Stimulated activated CD4-positive, alpha-beta T cell treated with anti-CD3 and anti-CD28 coated beads, Interleukin-12 subunit alpha, Interleukin-12 subunit beta, amount 100 ng/mL, for 24 hours (primary cell): ENCODE measurements at places on chromosomes 3 and 15.

GRCh38 chr3:100963041-100963440, 30.2 kb downstream of the ABI3BP start:
- DNase-seq: no peak

DNA sequence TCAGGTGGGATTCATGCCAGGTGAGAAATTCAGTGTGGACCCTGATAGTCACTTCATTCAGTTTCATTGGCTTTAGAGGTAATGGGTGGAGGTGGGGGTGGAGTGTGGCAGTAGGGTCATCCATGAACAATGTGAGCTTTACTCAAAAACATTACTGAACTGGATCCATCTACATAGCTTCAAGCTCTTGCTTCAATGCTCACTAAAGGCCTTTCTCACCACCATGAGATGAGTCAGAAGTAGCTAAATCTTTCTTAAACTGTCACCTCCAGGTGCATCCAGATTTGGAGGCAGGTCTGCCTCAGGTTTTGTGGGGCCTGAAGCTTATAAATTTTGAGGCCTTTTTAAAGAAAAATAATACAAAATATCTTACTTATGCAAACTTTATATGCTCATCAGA, 363.6 kb downstream of the CHST2 start:
- DNase-seq: no peak

- DNase-seq: no peak
These were observed 182.3 kb upstream of the LPP start for GRCh38 chr3:187971629-187972028.

DNA sequence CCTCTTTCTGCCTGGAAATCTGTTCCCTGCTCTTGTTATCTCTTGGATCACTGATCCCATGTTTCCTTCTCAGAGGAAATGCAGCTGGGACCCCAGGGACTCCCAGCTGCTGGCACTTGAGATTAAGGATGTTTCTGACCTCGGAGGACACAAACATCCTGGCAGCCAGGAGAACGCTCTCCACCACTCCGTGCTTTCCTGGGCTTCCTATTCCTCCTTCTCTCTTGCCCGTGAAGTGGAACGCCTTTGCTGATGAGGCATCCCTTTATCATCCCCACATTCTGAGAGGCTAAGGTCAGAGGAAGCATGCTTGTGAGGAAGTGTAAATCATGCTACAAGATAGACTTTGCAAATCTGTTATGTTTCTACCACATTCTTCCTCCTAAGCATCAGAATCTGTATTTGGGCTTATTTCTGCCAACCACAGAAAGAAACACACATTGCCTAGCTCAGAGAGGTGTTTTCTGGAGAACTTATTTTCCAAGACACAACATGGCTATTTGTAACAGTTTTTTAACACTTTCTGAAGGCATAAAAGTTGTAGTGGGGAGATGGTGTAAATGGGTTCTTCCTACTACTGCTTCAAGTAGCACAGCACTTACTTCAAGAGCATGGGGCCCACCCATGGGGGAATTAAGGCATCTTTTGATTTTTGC, 25.6 kb upstream of the LDHAL6B start:
- DNase-seq: no peak

DNA sequence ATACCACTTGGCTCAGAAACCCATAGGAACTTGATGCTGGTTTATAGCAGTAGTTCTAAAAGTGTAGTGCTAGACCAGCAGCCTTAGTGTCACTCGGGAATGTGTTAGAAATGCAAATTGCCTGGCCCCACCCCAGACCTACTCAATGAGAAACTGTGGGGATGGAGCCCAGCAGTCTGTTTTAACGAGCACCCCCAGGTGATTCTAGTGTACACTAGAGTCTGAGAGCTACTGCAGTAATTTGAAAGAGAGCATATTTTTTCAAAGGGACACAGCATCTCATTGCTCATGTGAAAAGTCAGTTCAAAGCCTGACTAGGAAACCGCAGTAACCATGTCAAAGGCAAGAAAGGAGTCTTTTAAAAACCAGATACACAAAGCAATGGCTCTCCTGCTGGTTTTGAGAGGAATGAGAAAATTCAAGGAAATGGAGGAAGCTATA, 313.4 kb downstream of the SQOR start:
- no peak for DNase-seq

DNA sequence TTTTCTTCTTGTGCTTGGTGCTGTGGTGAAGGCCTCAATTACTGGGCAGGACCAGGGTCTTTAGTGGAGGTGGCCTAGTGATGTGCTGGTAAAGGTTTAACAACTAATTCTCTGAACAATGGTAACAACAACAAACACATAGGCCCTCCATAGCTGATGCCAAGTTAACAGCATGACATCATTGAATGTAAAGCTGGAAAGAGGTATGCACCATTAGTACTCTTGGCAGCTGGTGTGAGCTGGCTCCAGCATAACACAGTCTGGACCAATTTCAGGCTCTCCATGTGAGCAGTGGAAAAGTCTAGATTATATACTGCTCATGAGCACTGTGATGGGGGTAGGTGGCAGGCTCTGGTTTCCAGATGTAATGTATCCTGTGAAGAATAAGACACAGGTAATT, 61.8 kb downstream of the SLC7A14 start:
- DNase-seq: no peak

DNA sequence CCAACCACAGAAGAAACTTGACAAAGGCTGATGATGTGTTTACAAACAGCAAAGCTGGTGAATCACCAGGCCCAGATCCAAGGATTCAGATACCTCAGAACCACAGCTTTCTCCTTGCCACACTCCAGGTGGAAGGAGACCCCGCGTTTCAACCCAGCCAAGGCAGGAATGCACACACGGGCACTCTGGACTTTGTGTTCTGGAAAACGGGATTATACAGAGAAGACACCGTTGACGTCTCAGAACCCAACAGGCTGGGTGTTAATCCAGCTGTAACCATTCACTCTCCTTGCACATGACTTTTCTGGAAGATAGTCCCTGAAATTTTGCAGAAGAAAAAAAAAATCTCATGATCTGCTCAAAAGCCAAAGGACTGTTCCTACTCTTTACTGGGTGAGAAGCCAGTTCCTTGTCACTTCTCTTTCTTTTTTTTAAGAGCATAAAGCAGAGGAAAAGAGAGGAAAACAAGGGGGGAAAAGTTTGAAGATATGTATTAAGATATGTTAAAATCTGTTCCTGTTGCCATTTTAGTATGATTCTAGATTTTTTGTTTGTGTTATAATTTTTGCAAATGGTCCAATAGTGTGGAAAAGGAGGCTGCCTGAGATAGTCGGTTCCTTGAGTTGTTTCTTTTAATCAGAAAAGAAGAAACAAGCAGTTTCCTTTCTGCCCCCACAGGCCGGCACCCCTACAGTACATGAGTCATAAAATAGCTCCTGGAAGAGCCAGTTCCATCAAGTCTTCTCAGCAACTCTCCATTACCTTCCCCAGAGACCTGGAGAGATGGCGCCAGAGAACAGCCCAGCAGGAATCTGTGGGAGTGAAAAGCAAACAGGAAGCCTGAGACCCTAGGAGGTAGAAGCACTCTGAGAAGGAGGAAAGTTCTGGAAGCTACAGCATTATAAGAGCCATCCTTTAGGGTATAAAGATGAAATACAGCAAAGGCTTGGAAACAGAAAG, 73.1 kb downstream of the RORA start:
- no peak for DNase-seq

- no peak for DNase-seq
These were observed 168.2 kb downstream of the MBNL1 start for GRCh38 chr3:152436707-152437590.

DNA sequence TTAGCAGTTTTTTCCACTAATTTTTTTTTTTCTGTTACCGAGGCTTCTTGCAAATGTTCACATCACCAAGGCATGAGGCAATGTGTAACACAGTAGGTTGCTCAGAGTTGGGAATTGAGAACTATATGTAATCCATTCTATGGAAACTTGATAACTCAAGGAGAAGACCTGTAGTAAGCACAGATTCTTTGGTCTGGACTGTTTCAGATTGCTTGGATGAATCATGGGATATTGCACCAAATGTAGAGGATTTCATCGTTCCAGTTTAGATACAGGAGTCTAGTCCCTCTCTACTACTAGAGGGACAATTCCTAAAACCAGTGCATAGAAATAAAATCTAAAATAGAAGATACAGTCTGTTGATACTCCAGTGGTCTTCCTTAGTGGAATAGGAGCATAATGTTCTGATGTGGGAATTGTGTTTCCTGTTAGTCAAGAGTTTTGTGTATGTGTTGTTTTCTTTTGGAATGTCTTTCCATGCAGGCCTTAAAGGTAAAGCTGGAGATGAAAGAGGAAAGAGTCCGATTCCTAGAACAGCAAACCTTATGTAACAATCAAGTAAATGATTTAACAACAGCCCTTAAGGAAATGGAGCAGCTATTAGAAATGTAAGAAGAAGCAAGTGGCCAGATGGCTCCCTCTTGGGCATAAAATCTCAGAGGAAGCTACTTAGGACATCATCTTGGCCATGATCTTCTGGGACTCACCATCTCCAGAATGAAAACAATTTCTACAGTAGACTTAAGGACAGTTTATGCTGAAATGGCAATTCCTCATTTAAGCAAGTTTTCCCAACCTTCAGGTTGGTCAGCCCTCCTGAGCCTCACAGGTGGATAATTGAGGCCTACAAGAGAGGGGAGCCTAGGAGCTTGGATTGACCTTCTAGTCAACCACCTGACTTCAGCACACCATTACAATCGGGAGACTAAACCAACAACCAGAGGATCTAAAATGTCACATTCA, 10.7 kb downstream of the KNSTRN start:
- DNase-seq: no peak

- DNase-seq: no peak
These were observed 36.3 kb upstream of the DYNC1LI1 start for GRCh38 chr3:32606960-32607359.
